Tibial nerve (tissue), 4 donors: ENCODE measurements at places on chromosomes 7 and 10.

DNA sequence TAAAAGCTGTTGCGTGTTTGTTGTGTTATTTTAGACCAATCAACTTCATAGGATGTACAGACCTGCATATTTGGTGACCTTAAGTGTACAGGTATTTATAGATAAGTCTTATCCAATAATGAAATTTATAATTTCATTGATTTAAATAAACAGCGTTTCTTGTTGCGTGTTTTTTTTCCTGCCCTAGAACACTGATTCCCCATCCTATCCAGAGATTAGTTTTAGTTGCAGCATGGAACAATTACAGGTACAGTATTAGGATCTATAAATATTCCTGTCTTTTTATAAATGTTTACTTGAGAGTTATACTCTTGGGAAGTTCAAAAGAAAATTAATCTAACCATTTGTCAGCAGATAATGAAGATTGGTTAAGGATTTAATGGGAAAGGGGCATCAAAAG lies 2.1 kb upstream of the BMI1 start:
- H3K4me1 ChIP-seq, result peaks cover 19% of the 10 kb centered on the region
- no peak overlapping the region for H3K27ac ChIP-seq
- no peaks in the 10 kb centered on the region for H3K27me3 ChIP-seq
- H3K36me3 ChIP-seq, result no peaks in the 10 kb centered on the region
- no peak overlapping the region for H3K4me3 ChIP-seq

- H3K36me3 ChIP-seq, result no peaks in the 10 kb centered on the region
- no peak overlapping the region for H3K4me3 ChIP-seq
- H3K27ac ChIP-seq, result no peak overlapping the region
- H3K27me3 ChIP-seq, result no peaks in the 10 kb centered on the region
Observed at GRCh38 chr7:3730276-3730675, 429.2 kb downstream of the SDK1 start.

- no peaks in the 10 kb centered on the region for H3K27me3 ChIP-seq
- no peaks in the 10 kb centered on the region for H3K4me1 ChIP-seq
- H3K4me3 ChIP-seq, result no peak overlapping the region
- H3K27ac ChIP-seq, result no peak overlapping the region
Observed at GRCh38 chr7:18206331-18206730, 178.7 kb upstream of the PRPS1L1 start.

DNA sequence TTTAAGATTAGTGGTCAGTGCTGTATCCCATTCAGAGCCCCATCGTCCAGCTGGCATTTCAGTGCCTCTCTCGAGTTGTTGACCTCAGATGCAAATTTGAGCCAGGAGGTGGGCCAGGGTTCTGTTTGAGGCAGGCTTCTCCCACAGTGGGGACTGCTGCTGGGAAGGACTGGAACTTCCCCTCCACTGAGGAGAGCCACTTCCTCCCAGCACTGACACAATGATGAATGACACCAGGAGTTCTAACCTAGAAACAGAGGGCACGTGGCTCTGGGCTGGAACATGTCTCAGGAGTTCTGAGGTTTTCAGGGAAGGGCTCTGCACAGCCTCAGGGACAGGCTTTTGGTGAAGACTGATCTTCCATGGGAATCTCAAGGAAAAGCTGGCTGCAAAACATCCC lies 18.3 kb upstream of the BTBD16 start:
- no peaks in the 10 kb centered on the region for H3K27me3 ChIP-seq
- DNase-seq, result no peak
- H3K27ac ChIP-seq, result no peak overlapping the region
- no peaks in the 10 kb centered on the region for H3K4me1 ChIP-seq
- H3K4me3 ChIP-seq, result no peak overlapping the region

GRCh38 chr10:70937661-70938060 lies 49.3 kb upstream of the PCBD1 start:
- H3K27me3 ChIP-seq, result no peaks in the 10 kb centered on the region
- no peak for DNase-seq
- no peak overlapping the region for H3K4me3 ChIP-seq
- H3K27ac ChIP-seq, result no peak overlapping the region

DNA sequence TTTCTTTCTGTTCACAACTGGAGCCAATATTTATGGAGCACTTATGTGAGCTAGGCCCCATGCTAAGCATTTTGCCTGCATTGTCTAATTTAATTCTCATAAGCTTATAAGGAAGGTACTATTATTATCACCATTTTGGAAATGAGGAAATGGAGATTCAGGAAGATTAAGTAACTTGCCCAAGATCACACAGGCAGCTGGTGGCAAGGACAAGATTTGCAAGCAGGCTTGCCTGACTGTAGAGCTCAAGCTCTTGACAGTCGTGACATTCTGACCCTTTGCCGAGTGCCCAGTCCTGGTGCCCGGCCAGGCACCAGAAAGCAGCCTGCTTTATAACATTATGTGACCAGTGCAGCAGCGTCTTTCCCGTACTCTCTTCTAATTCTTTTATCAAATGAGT lies 38.2 kb downstream of the WNT2 start:
- no peak for DNase-seq
- H3K36me3 ChIP-seq, result no peaks in the 10 kb centered on the region
- H3K27ac ChIP-seq, result no peak overlapping the region
- H3K27me3 ChIP-seq, result no peaks in the 10 kb centered on the region
- H3K4me1 ChIP-seq, result no peaks in the 10 kb centered on the region

DNA sequence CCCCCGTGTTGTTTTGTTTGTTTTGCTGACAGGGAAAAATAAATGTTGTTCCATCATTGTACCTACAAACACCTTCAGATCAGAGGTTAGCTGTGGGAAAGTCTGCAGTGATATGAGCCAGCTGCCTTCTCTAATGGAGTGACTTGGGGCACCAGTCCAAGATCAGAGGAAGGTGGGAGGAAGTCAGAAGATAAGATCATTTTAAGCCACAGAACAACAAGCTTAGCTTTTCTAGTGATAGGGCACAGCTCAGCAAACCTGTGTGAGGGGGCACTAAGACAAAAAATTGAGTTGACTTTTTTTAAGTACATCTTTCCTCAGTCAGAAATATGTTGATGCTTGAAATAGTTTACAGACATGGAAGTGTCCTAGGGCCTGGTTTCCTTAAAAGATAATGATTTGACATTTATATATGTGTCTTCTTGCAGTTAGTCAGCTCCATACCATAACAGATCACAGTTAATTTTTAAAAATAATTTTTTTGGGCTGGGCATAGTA lies 240.3 kb upstream of the KAT6B start:
- no peak overlapping the region for H3K4me3 ChIP-seq
- DNase-seq, result no peak
- H3K27ac ChIP-seq, result peak overlapping the region; percentile 59
- H3K36me3 ChIP-seq, result no peaks in the 10 kb centered on the region

DNA sequence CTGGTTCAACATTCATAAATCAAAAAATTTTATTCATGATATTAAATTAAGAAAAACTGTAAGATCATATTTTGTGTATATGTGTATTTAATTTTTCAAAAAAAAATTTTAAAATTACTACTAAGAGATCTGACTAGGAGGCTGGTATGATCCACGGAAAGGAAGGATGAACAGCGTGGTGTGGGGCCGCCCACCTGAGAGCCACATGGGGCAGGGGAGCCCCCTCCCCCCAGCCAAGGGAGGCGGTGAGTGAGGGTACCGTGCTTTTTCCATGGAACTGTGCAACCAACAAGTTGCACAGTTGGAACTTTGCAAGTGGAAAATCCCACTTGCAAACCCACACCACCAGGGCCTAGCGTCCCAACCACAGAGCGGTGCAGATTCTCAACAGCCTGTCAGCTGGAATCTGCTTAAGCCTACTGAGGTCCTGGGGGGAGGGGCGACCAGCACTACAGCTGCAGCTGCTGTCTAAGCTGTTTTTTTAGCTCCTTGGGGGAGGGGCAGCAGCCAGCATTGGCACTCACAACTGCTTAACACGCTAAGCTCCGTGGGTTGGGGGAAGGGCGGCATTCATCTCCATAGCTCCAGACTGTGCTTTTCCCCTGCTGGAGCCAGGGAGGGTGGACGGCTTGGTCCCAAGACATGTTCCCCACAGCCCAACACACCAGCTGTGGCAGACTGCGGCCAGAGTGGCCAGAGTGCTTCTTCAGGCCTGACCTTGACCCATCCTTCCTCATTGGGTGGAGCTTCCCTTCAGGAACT lies 94.2 kb upstream of the IGFBP3 start:
- H3K4me1 ChIP-seq, result no peaks in the 10 kb centered on the region
- no peaks in the 10 kb centered on the region for H3K36me3 ChIP-seq
- no peak overlapping the region for H3K27ac ChIP-seq
- H3K4me3 ChIP-seq, result no peak overlapping the region
- DNase-seq, result no peak
- no peaks in the 10 kb centered on the region for H3K27me3 ChIP-seq

- H3K27me3 ChIP-seq, result no peaks in the 10 kb centered on the region
- H3K4me3 ChIP-seq, result no peak overlapping the region
- H3K36me3 ChIP-seq, result no peaks in the 10 kb centered on the region
Observed at GRCh38 chr10:124717911-124718741, 26.1 kb downstream of the FAM53B start.

GRCh38 chr7:92528958-92529264 lies 316 bp downstream of the RBM48 start:
- peak overlapping the region; percentile 96 for H3K27ac ChIP-seq
- no peaks in the 10 kb centered on the region for H3K27me3 ChIP-seq
- H3K4me3 ChIP-seq, result peak overlapping the region; percentile 64
- peaks cover 14% of the 10 kb centered on the region for H3K4me1 ChIP-seq
- no peak for DNase-seq
- H3K36me3 ChIP-seq, result peaks cover 38% of the 10 kb centered on the region

GRCh38 chr7:81256991-81257390 lies 338.1 kb upstream of the SEMA3C start:
- no peak overlapping the region for H3K27ac ChIP-seq
- no peaks in the 10 kb centered on the region for H3K4me1 ChIP-seq
- no peaks in the 10 kb centered on the region for H3K36me3 ChIP-seq

DNA sequence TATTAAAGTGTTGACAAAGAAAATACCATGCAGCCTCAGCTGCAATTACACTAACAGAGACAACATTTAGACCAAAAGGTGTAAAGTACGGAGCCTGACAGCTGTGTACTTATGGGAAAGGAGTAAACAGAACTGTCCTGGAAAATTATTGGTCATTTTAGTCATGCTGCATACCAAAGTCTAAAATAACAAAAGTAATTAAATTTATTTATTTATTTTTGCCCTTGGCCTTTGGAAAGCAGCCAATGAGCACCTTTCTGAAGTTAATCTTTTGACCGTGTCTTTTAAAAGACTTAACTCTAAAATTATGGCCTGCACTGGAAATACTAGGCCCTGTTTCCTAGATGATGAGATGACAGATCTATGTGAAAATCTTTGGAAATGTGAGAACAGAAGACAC lies 597.6 kb downstream of the NXPH1 start:
- no peaks in the 10 kb centered on the region for H3K36me3 ChIP-seq
- H3K4me1 ChIP-seq, result no peaks in the 10 kb centered on the region
- H3K27me3 ChIP-seq, result no peaks in the 10 kb centered on the region
- no peak for DNase-seq

DNA sequence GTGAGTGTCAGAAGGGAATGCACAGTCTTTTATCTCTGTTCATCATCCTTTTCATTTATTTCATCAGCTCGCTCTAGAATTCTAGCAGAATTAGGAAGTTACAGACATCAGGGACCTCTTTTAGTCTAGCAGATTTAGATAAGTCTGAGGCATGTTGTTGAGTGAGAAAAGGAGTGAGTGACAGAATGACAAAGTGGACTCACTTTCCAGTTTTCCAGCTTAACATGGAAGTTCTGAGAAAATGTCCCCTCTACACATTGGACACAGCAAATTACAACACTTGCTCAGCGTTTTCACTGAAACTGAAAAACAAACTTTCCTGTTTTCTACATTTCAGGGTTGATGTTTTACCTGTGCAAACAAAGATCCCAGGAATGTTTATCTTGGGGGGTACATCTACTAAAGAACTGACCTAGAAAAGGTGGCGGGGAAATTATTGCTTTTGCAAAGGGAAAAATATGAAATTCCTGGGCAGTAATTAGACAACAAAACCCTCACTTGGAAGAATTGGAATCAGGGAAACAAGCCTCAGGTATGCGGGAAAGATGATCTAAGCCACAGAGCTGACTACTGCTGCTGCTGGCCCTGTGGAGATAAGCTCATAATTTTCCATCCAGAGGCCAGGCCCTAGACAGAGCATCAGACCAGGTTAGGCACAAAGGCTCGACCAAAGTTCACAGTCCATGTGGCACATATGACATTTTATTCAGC lies 14.6 kb upstream of the CYP3A5 start:
- no peaks in the 10 kb centered on the region for H3K36me3 ChIP-seq
- H3K27ac ChIP-seq, result no peak overlapping the region
- H3K4me3 ChIP-seq, result no peak overlapping the region
- no peaks in the 10 kb centered on the region for H3K4me1 ChIP-seq
- DNase-seq, result no peak
- H3K27me3 ChIP-seq, result no peaks in the 10 kb centered on the region

GRCh38 chr10:127913368-127913759 lies 6.5 kb downstream of the PTPRE start:
- H3K27ac ChIP-seq, result no peak overlapping the region
- DNase-seq, result no peak
- H3K4me1 ChIP-seq, result no peaks in the 10 kb centered on the region
- H3K4me3 ChIP-seq, result no peak overlapping the region
- H3K36me3 ChIP-seq, result no peaks in the 10 kb centered on the region
- H3K27me3 ChIP-seq, result no peaks in the 10 kb centered on the region

DNA sequence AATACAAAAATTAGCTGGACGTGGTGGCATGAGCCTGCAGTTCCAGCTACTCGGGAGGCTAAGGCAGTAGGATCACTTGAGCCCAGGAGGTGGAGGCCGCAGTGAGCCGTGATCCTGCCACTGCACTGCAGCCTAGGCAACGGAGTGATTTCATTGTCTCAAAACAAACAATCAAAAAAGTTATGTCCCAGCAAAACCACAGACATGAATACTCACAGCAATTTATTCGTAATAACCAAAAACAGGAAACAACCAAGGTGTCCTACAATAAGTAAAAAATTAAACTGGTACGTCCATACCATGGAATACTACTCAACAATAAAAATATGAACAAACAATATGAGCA lies 11.6 kb upstream of the CYTH3 start:
- no peak overlapping the region for H3K4me3 ChIP-seq
- H3K36me3 ChIP-seq, result no peaks in the 10 kb centered on the region
- no peaks in the 10 kb centered on the region for H3K4me1 ChIP-seq
- no peak overlapping the region for H3K27ac ChIP-seq

DNA sequence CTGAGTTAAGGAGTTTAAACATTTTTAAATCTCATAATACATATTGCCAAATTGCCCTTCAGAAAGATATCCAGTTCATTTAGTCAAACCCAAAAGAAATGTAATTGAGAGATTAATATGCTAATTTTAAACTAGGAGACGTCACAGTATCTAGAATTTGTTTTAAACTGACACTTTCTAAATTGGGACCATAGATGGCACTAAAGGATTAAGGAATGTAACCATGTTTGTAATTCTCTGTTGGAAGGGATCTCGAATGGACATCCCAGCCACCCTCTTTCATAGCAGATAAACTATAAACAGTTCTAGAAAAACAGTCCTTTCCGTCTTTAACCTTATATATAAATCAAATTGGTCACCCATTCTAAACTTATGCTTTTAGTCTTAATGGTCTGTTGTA lies 30.0 kb upstream of the SAMD9L start:
- H3K4me3 ChIP-seq, result no peak overlapping the region
- no peaks in the 10 kb centered on the region for H3K36me3 ChIP-seq
- H3K4me1 ChIP-seq, result no peaks in the 10 kb centered on the region
